ENCODE measurements at places on chromosomes 7 and 10.

GRCh38 chr7:44403176-44403759 is 77.9 kb upstream of the CAMK2B start:
- no peak for DNase-seq

- no peak for DNase-seq
Observed at GRCh38 chr10:24947304-24948097, 4.9 kb downstream of the PRTFDC1 start.

DNA sequence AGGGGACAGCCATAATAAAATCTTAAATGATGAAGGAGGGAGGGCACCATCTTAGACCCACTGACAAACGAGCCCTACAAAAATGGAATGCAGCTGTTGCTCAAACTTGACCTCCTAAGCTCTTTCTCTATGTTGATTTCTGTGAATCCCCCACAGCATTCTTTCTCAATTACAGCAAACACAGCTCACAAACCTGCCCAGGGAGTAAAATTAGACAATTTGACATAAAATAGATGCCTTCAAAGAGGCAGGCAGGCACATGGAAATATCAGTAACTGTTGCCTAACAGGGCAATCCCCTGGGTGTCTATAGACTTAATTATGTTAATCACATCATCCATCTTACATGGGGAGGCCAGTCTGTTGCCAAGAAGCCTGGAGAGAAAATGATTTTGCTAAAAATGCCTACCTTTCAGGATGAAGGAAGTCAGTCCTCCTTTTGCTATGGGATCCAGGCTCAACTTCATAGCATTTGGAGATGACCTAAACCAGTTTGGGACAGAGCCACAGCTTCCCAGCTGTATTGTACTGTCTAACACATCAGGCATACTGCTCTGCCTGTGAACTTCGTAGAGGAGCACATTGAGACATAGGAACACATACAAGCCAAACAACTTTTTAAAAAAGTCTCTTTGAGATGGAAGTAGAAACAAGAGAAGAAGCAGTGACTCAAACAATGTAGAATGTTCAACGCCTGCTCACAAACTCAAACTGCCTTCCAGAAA is 1177.4 kb downstream of the SORCS1 start:
- DNase-seq = no peak

GRCh38 chr10:78408671-78409472 is 375.2 kb downstream of the RPS24 start:
- peak; percentile 25 for DNase-seq

DNA sequence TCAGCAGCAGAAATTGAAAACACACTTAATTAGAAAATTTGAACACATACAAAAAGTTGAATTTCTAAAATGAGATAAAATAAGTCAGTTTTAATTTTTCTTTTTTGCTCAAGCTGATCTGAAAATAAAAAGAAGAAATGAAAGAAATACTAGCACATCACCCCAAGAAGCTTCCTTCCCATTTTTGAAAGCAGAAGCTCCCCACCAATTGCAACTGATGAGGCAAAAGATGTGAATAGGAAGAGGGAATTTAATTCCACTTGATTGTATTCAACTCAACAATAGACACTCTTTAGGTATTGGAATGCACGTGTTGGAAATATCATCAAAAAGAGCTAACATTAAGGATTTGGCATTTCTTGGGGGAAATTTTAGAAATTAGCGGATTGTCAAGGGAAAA is 175.8 kb downstream of the TRIL start:
- no peak for DNase-seq

DNA sequence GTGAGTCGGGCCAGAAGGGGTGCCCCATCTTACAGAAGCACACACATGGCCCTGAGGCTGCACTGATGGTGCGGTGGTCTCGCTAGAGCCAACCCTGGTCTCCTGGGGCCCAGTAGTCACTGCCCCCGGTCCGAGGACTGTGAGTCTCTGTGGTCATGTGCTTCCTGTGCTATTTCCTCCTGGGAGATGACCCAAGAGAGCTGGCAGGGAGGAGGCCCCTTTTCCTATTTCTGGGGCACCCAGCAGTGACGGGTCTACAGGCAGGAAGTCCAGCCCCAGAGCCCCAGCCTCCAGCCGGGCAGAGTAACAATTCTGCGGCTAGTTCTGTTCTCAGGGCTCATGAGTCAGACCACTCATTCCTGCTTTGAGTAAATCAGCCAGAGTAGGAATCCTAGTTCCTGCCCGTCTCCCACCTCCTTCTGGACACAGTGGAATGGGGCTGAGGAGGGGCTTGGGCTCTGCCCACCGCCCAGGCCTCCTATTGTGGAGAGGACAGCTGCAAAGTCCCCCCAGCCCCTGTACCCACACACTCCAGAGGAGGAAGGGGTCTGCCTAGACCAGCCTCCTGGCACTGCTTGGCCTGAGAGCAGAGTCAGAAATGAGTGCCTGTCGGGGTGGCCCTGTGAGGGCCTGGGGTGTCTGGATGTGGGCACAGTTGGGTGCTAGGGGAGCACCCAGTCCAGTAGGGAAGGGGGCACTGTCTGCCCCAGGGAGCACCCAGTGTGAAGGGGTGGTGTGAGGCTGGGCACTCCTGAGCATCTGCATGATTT is 80.5 kb upstream of the PPIF start:
- no peak for DNase-seq

- no peak for DNase-seq
Observed at GRCh38 chr10:86388119-86388704, 21.6 kb upstream of the GRID1 start.

- DNase-seq = no peak
Observed at GRCh38 chr7:26673271-26673670, 191.1 kb downstream of the SKAP2 start.
